ENCODE measurements at places on chromosomes 7 and 10.

- no peak for DNase-seq
These were observed 30.9 kb downstream of the MRPS33 start for GRCh38 chr7:140983802-140984201.

DNA sequence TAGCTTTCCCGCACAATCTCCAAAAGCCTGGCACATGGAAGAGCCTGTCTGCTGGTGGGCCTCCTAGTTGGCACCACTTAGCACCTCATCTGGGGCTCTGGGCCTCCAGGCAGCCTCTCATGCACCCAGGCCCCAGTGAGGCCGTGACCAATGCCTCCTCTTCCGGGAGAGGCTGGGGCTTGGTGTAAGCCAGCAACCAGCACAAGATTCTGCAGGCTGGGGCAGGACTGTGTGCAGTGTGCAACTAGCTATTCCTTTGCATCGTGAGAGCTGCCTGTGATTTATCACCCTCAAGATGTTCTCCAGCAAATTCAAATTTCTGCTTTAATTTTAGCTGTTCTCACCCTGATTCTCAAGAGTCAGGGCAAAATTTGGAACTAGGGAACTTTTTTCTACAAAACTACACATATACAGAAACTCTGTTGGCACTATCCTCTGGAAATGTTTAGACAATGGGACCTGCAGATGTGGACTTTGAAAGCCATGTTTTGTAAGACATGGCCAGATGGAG lies 603.7 kb upstream of the MKI67 start:
- no peak for DNase-seq

DNA sequence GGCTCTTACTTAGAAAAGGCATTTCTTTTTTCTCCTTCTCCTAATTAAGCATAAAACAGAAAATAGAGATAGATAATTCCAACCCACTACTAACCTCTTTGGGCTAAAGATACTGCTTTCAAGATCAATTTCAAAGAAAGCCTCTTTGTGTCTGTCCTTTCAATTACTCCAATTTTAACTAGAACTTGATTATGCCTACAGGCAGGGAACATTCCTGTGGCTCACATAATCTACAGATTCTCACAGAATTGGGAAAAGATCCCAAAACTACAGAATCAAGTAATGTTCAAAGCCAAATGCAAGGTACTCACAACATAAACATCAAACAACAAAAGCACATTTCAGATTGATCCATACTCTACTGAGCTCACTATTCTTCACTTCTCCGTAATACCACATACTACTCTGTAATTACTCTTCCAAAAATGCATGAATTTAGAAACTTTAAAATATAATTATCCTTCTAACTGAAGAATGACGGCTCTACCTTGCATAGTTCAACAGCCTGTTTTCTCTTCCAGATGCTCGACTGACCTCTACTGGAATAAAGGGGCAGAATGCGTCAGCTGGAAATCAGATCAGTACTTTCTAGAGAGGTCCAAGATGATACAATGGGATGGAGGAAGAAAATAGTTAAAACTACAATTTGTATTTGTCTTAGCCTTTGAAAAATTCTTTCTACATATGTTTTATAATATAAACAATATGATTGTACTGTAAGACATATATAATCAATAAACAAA lies 3.9 kb downstream of the MTERF1 start:
- DNase-seq: no peak

GRCh38 chr7:125966278-125967048 lies 1036.8 kb upstream of the POT1 start:
- no peak for DNase-seq

DNA sequence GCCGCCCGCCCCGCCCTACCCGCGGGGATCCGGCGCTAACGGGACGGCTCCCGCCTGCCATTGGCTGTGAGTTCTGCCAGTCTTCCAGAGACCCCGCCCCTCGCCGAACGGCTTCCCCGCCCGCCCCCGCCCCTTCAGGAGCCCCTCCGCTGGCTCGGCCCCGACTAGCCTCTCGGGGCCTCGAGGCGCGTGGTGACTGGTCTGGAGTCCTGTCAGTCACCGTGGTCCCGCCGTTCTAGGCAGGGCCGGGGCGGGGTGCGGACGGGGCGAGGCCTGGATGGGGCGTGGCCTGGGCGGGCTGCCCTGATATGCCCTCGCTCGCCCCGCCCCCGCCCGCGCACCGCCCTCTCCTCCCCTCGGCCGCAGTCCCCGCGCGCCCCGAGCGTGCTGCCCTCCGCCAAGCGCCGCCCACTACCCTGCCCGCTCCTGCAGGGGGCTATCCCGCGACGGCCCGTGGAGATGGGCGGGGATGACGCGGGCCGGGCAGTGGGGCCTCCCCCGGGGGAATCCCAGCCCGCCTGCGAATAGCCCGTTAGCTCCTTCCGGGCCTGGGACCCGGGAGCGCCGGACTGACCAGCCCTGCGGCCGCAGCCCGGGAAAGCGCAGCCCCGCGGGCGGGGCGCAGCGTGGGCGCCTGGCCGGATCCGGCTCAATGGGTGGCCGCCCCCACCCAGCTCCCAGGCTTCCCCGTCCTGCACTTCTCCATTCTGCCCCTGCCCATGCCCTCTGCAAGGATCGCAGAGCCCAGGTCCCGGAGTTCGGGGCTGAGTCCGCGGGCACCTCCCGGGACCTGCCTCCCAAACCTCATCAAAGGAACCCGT lies 444 bp upstream of the HIP1 start:
- DNase-seq: peak; percentile 100

DNA sequence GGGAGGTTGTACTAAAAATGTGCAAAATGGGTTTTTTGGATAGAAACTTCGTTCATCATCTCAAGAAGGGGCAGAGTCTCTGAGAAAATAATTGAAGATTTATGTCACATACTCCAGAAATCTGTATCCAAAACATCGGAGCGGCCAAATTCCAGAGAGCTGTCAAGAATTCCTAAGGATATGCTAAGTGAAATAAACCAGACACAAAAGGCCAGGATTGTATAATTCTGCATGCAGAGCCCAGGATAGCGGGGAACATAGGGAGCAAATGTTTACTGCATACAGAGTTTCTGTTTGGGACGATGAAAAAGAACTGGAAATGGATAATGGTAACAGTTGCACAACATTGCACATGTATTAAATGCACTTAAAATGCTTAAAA lies 224.2 kb upstream of the AUTS2 start:
- DNase-seq: no peak

All from effector CD4-positive, alpha-beta T cell (primary cell).